ENCODE measurements at places on chromosomes 12 and 14.

DNA sequence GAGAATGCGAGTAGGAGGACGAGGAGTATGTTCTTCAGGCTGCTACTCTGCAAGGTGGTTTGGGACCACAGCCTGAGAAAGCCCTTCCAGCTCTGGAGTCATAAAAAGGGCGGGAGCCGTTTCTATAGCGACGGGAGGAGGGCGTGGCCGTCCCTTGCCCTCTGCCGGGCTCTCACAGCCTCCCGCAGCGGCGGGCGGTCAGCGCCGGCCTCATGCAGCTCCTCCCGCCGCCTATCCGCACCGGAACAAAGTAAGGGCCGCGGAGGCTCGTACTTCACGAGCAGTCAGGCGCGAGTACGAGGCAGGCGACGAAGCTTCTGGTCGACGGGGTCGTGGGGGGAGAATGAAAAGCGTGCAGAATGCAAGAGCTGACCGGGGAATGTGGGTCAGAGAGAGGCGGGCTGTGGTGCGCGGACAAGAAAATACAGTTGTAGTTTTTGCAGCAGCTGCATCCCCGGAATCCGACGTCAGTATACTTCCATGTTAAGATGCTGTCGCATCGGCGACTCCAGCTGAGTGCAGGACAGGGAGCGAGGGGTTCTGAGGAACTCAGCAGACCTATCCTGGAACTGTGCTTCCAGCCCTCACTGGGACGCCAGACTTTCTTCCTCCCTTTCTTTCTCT is at the start of gene DYRK4:
DYRK4 (plus strand) TSS at position 175 of the 624 bp plus-strand sequence; CDS start at position 213, 38 bp downstream.
- no peak for DNase-seq

GRCh38 chr12:1593174-1594005 is 991 bp downstream of the FBXL14 start:
- DNase-seq = peak; percentile 40

DNA sequence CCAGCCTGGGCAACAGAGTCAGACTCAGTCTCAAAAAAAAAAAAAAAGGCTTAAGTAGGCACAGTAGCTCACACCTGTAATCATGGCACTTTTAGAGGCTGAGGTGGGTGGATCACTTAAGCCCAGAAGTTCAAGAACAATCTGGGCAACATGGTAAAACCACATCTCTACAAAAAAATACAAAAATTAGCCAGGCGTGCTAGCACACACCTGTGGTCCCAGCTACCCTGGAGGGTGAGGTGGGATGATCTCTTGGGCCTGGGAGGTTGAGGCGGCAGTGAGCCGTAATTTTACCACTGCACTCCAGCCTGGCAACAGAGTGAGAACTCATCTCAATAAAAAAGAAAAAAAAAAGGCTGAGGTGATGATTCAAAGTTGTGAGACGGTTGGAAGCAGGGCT is 9.1 kb upstream of the RESF1 start:
- no peak for DNase-seq

DNA sequence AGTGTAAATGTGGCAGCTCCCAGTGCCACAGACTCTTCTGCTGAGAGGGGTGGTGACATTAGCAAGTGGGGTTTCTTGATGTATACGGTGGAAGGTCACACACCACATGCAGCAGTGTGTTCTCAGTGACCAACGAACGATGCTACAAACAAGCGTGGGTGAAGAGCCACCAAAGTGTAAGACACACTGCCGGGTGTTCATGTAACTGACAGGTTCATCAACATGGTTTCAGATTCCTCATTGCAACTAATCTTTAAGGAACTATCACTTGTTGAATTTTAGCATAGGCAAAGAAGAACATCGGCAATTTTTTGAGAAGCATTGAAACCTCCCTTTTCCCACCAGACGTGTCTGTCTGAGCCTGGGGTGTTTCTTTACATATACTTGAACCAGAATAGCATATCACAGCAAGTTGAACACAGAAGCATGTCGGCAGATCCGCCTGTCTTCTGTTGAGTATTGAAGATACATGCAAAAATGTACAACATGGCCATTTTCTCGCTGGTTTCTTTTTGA is 58.8 kb downstream of the PPP2R5C start:
- DNase-seq = no peak

- DNase-seq = no peak
Measured at GRCh38 chr14:100135073-100135472, 24.4 kb downstream of the DEGS2 start.

- DNase-seq = no peak
Measured at GRCh38 chr12:6605421-6606330, 1.5 kb downstream of the CHD4 start.

- no peak for DNase-seq
Measured at GRCh38 chr14:51442513-51443175, 202.6 kb downstream of the TMX1 start.

DNA sequence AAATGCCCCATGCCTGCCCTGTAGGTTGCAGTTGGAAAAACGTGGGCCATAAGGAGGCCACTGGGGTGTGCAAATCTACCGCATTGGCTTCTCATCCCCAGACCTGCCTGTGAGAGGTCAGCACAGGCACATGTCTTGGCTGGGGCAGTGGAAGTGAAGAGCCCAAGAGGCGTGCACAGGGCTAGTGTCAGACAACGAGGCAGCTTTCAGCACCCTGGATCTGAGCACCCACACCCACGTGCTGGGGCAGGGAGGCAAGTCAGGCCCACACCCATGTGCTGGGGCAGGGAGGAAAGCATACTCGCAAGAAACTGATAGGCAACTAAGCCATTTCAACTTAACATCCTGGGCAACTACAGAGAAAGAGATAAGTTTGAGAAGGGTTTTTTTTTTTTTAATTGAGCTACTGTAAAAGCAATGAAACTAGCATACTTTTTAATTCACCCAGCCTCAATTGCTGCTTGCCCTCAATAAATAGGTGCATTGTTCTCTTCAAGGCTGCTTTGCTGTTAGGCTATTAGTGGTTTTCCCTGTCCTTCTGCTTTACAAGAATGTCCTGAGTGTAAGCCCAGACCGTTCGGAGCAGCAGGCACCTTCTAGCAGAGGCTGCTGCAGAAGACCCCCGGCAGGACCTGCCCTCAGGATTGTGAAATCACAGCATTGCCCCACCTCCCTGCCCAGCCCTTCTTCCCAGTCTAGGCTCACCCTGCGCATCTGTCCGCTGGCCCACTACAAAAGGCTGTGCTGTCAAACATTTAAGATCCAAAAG is 355.3 kb upstream of the FKBP4 start:
- no peak for DNase-seq

GRCh38 chr12:104175726-104176247 is 37.8 kb upstream of the NFYB start:
- no peak for DNase-seq

DNA sequence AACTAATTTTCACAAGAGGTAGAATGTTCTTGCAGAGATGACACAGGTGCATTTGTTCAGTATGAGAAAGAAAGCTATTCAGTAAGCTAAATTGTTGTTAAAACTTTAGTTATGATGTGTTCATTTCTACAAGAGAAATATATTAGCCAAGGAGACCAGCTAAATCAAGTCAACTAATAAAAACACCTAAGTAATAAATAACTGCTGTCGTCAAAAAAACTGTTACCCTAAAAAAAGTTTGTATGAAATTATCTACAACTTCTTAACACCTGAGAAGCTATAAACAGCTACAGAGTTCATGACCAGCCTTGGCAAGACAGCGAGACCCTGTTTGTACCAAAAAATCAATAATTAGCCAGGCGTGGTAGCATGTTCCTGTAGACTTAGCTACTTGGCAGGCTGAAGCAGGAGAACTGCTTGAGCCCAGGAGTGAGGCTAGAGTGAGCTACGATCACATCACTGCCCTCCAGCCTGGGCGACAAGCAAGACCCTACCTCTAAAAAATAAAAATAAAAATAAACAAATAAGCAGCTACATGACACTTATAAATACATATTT is 67.6 kb upstream of the AP4S1 start:
- DNase-seq = no peak

DNA sequence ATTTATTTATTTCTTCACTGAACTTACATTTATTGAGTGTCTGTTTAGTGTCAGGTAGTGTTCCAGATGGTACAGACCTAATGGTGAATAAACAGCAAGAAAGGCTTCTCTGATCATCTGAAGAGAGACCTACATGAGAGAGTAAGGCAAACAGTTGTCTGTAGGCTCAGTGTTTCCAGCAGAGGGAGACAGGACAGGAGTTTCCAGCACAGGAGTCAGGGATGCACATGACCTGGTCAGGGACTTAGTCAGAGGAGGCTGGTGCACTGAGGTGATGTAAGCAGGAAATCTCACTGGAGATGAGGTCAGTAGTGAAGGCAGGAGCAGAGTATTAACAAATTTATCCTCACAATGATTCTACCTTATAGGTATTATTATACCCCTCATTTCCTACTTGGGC is 233.2 kb downstream of the MDGA2 start:
- no peak for DNase-seq

GRCh38 chr14:25017562-25017961 is 32.4 kb downstream of the STXBP6 start:
- no peak for DNase-seq

DNA sequence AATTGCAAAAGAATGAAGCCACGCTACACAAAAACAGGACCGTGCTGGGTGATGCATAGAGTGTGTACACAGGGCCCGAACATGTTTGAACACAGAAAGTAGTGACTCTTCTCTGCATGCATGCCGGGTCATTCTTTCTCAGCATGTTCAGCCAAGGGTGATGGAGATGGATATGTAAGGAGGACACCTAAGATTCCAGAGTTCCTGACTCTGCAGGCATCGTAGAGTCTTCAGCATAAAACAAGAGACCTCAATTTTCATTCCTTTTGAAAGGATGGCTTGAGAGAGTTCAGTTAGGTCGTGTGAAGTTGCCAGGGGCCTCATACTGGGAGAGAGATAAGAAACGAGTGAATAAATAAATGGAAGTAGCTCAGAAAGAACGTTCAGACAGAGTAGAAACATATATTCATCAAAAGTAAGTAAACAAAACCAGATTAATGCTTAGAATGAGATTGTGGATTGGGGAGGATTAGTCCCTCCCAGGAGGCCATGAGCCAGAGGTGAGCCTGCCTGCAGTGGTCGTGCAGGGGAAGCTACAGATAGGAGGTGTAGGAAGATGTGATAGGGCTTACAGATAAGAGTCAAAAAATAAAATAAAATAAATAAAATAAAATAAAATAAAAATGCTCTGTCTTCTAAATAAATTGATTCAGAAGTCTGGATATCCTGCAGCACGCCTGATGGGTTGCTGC is 27.6 kb upstream of the SEL1L start:
- no peak for DNase-seq

- no peak for DNase-seq
Measured at GRCh38 chr12:122876731-122877130, 19.2 kb downstream of the VPS37B start.

Measured in stimulated activated CD4-positive, alpha-beta T cell treated with anti-CD3 and anti-CD28 coated beads, Interleukin-15, amount 100 ng/mL, for 48 hours (primary cell).